ENCODE measurements at places on chromosomes 11 and 22.

- DNase-seq: no peak
Observed at GRCh38 chr11:67384851-67385366, 6.9 kb upstream of the RAD9A start.

GRCh38 chr11:63504933-63505586 lies 824 bp upstream of the LGALS12 start:
- no peak for DNase-seq

- DNase-seq: no peak
Observed at GRCh38 chr11:105774899-105775298, 165.0 kb downstream of the GRIA4 start.

DNA sequence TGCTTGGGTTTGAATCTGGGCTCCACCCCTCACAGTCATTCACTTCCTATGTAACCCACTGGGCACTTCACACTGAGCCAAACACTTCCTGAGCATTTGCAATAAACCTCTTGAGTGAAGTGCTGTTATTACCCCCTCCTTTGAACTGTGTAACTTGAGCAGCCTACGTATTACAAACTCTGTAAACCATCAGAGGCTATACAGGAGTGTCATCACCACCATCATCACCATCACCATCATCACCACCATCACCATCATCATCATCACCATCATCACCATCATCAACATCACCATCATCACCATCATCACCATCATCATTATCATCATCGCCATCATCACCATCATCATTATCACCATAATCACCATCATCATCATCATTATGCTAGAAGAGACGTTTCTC lies 18.4 kb downstream of the RTL6 start:
- no peak for DNase-seq

GRCh38 chr11:112156153-112156955 lies 7.5 kb downstream of the IL18 start:
- DNase-seq: no peak

All from stimulated activated CD8-positive, alpha-beta memory T cell treated with anti-CD3 and anti-CD28 coated beads, Interleukin-4, amount 100 ng/mL, for 1 hour (primary cell).